ENCODE measurements at places on chromosomes 1 and 21.

DNA sequence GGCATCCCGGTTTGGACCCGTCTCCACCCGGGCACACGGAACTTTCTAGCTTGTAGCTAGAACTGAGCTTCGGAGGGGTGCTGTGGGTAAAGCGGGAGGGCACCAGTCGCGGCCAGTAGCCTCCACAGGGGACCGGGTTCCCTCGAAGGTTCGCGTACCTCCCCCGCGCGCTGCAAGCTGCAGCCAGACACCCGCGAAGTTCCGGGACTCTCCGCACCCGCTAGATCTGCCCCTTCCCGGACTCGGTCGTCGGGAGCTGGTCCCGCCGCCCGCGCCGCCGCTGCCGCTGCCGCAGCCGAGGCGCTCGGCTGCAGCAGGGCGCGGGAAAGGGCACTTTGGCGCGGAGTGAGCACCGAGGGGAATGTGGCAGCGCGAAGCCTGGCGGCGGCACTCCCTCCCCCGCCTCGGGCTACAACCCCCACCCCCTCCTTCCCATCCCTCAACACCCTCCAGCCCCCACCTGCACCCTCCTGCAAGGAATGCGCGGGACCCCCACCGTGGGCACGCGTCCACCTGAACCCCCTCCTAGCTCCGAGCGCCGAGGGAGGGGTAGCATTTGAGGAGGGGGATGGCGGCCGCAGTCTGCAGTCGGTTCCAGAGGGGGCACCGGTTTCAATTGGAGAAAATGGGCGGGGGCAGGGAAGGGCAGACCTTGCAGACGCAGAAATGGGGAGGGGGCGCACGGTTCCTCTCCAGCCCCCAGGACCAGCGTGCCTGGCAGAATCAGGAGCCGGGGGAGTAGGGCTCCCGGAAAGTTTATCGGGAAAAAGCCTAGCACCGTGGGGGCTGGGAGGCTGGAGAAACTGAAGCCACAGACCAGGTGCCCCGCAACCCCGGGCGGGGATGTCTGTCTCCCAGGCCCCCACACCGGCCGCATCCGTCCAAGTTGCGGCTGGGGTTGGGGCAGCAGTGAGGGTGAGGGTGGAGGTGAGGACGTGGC lies 968 bp downstream of the CSMD2 start:
- DNase-seq = no peak

- no peak for DNase-seq
These were observed 427 bp downstream of the AKR7A2 start for GRCh38 chr1:19311503-19311930.

DNA sequence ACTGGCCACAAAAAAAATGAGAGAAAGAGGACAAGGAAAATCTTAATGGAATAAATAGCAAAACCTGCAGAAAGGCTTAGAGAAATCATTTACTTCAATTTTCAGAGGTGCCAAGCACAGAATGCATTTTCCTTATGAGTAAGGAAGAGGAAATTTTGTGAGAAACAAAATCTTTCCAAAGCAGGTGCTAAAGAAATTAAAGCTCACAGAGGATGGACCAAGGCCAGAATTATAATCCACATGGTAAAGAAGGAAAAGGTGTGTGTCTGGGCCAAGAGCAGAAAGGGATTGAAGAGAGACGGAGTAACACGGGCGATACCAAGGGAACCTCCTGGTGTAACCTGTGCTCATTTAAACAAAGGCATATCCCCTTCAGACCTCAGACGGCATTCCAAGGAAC lies 340.0 kb upstream of the NFIA start:
- no peak for DNase-seq

DNA sequence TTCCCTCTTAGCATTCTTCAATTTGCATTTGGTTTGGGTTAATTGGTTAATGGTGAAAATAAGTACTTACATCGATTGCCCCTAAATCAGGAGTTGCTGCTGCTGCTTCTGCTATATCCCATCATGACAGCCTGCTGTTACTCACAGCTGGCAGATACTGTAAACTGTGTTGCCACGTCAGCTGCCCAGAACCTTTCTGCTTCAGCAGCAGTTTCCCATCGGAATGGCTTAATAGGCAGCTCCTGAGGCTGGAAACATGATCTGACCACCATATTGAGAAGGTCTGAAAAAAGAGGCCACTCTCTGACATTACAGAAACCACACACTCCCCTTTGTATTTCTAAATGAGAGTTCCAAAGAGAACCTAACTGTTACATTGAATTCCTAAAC lies 14.3 kb upstream of the SEC16B start:
- DNase-seq = peak; percentile 51

- DNase-seq = no peak
These were observed 117.2 kb downstream of the SLC25A24 start for GRCh38 chr1:108082738-108083562.

DNA sequence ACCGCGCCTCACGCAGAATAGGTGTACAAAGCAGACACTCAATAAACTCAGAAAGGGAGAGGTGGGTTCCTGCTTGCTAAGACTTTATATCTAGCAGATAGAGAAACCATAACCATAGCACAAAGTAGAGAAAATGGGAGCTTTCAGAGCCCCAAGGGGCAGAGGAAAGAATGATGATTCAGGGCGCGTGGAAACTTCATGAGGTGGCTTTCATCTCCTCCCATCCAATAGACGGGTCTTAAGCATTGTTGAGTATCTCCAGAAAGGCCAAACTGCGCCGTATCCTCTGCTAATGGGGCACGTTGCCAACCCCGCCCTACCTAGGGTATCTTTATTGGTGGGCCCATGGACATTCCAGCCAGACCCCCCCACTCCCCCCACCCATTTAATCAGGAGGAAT lies 778 bp upstream of the MIXL1 start:
- no peak for DNase-seq

- DNase-seq = no peak
These were observed 39.7 kb downstream of the C21orf91 start for GRCh38 chr21:17779496-17779895.

DNA sequence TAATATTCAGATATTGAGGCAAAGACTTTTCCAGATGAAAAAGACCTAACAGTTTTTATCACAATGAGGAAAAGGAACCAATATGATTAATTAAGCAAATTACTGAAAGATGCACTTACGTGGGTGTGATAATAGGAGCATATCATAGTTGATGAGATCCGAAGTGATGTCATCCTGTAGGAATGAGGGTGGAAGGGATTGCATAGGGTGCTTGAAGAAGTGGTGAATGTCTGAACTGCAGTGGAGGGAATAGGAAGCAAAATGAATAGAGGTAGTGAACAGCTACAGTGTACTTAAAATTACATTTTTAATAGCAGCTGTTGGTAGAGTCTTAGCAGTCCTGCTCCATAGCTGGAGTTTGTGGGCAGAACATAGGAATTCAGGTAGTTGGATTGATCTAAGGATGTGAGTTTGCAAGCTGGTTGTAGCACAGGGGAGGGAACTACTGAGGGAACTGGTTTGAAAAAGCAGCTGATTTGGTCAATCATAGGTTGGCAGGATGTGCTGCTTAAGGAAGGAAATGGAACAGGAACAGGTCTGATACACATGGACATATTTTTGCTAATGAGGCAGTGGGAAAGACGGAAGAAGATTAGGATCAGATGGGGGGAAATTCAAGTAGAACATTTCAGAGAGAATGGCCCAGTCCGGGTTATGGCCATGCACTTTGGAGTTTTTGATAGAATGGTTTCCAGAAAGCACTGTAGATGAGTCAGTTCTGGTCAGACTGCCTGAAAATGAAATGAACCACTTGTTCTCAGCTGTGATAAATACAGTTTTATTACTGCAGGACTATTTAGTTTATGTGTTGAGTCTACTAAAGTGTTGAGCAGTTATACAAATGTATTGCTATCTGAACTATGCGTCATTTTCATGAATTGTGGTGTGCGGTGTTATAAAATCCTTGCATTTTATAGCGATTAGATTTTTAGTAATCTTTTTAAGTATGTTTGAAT lies 155.8 kb downstream of the RYR2 start:
- DNase-seq = no peak

GRCh38 chr1:206005778-206006180 lies 2.6 kb upstream of the RAB7B start:
- no peak for DNase-seq

DNA sequence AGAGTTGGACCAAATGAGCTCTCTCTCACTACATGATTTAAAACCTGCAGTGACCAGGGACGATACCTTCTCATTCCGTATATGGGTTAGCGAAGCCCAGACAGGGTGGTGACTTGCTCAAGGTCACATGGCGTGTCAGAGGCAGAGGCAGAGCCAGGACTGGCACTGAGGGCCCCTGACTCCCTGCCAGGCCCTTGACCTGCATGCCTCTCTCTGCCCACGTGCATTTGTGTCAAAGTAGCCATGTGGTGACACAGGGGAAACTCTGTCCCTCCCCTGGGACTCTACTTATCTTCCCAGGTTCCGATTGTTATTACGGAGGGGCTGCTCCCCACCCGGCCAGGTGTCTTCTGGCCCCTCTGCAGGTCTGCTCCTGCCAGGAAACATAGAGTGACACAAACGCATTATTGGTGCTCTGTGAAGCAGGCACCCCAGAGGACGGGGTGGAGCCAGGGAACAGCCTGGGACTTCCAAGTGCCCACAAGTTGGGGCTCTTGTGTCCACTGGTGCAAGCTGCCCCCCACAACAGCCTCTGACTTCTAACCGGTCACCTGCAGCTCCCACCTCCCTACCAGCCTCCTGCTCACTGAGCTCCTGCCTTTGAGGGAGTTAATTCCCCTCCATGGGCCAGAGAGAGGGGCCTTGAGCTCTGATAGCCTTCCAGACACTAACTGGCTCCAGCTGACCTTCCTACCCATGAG lies 7.3 kb upstream of the TINAGL1 start:
- no peak for DNase-seq

GRCh38 chr1:214901718-214902117 lies 180.8 kb upstream of the KCNK2 start:
- no peak for DNase-seq

- DNase-seq = no peak
These were observed 14.0 kb upstream of the CDA start for GRCh38 chr1:20574686-20575540.

DNA sequence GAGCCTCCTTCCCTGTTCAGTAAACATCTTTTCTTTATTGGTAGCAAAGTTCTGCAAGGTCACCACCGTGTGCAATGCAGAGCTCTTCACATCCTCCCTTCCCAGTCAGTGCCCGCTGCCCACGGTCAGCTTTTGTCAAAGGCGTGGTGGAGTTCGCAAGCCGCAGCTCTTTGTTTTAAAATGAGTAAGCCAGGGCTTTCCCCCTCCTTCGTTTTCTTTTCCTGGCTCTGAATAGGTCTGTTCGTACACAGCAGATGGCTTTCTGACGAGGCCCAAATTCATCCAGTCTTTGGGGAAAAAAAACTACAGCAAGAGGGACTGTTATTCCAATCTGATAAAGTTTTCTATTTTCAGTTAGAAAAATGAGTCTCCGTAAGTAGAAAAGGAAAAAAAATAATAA lies 153.2 kb downstream of the LRIG2 start:
- DNase-seq = no peak

DNA sequence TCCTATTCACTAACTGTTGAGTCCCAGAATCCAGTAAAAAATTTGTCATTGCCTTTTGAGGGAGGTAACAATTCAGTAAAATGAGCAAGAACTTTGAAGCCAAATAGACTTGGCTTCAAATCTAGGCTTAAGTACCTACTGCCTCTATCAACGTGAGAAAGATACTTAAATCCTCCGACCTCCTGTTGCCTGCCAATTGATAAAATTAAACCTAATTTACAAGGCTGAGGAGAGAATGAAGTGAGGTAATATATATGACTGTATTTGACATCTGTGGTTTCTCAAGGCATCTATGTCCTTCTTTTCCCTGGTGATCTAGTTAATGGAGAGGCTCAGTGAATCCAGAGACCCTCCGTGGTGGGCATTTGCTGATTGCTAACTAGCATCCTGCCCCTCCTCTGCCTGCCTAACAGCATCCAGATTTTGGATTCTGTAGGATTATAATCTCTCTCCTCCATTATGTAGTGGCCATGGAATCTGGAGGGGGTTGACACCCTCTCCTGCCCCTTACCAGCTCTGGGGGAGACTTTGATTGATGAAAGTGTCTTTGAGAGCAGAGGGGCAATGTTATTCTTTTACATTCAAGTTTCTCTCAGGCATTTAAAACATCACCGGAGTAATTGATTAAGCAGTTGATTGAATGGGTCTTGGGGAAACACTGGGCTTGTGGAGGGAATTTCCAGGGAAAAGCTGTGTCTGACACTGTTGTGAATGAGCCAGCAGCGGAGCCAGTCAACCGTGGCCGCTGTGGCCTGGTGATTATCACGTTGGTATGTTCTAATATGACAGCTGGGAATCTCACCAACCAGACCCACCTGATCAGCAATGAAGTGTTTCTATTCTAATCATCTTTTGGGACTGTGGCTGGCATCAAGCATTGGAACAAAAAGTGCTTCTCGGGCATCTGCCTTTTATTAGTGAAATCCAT lies 140.7 kb upstream of the FAM78B start:
- DNase-seq = peak; percentile 9

DNA sequence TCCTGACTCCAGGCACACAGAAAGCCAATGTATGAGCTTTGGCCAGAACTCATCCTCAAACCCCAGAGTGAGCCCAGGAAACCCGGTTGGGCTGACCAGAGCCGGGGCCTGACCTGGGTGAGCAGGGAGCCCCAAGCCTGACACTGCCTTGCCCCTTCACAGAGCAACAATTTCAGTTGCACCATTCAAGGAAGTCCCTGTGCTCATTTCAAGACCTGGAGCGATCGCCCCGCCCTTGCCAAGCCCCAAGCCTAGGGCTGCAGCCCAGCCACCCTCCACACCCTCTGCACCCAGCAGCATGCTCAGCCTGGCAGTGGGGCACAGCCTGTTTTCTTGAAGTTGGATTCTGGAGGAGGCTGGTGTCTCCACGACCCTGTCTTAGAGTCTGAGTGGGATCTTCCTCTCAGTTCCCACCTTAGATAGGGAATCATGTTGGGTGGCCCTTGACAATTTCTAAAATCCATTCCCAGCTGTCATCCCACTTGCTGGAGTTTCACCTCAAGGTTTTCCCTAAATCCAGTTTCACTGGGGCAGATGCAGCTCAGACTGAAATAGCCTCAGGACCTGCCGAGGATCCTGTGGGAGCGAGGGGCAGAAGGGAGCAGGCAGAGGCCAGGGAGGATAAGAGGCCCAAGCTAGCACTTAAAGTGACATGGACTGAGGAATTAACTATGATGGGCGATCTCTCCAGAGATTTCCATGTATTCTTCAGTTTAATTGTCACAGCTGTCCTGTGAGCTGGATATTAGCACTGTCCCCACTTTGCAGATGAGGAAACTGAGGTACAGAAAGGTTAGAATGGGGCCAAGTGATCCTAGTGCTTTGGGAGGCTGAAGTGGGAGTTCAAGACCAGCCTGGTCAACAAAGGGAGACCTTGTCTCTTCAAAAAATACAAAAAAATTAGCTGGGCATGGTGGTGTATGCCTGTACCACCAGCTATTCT lies 2.5 kb downstream of the NBL1 start:
- no peak for DNase-seq

- DNase-seq = no peak
These were observed 55.2 kb upstream of the KIF1B start for GRCh38 chr1:10155087-10155712.
